GM20000 (cell line): ENCODE measurements at places on chromosomes 13 and 19.
A peak's percentile ranks its signal among the peaks of the same experiment; 100 is the strongest.

- DNase-seq = no peak
Observed at GRCh38 chr19:40778706-40779284, 748 bp downstream of the RAB4B start.

GRCh38 chr19:55376241-55376933, at the start of gene TMEM190:
Gene TMEM190, plus strand, starts transcription at chr19:55376826. Its CDS starts 28 bp downstream, at chr19:55376854.
- DNase-seq = no peak

DNA sequence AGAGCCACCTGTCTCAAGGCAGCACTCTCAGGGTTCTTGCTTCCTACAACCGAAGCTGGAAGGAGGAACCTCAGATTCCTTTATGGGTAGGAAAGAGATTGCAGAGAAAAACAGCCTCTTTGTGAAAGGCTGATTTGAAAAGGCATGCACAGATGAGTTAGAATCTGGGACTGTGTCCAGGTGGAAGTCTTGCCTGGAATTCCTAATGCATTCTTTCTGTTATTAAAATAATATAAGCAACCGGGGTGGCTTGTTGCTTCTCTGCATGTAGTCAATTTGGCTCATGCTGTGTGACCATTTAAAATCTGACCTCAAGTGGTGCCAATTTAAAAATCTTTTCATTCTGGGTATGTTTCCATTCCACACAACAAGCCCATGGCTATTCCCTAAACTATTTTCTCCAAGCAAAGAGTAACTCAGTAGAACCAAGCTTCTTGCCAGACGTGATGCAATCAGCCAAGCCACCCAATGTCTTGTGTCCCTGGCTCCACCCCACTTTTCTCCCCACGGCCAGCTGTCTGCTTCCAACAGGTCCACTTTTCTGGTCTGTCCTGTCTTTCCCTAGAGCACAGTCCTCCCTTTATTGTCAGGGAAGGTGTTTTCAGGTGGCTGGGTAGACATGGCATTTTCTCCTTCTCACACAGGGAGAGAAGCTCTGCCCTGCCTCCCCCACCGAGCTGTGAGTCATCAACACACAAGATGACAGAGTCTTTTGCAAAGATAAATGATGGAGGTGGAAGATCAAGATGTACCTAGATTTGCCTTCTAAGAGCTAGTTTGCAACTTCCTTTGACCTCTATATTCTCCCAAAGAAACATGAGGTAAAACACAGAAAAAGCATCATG, 394.3 kb downstream of the FOXO1 start:
- no peak for DNase-seq

GRCh38 chr13:60016229-60016628, 147.5 kb downstream of the DIAPH3 start:
- no peak for DNase-seq

DNA sequence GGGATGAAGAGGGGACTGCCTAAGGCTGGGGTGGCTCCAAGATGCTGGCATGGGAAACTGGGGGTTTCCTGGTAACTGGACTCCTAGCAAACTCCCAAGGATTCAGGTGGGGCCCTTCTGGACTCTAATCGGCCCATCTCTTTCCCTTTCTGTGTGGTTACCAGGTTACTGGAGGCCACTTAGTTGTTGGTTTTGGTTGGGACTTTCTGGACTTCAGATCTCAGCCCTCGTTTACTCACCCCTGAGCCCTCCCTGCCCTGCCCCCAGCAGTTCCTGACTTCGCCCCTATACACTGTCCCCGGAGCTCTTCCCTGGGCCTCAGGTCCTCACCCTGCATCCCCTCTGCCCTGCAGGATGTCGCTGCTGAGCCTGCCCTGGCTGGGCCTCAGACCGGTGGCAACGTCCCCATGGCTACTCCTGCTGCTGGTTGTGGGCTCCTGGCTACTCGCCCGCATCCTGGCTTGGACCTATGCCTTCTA, 328 bp downstream of the CYP4F12 start:
- no peak for DNase-seq

DNA sequence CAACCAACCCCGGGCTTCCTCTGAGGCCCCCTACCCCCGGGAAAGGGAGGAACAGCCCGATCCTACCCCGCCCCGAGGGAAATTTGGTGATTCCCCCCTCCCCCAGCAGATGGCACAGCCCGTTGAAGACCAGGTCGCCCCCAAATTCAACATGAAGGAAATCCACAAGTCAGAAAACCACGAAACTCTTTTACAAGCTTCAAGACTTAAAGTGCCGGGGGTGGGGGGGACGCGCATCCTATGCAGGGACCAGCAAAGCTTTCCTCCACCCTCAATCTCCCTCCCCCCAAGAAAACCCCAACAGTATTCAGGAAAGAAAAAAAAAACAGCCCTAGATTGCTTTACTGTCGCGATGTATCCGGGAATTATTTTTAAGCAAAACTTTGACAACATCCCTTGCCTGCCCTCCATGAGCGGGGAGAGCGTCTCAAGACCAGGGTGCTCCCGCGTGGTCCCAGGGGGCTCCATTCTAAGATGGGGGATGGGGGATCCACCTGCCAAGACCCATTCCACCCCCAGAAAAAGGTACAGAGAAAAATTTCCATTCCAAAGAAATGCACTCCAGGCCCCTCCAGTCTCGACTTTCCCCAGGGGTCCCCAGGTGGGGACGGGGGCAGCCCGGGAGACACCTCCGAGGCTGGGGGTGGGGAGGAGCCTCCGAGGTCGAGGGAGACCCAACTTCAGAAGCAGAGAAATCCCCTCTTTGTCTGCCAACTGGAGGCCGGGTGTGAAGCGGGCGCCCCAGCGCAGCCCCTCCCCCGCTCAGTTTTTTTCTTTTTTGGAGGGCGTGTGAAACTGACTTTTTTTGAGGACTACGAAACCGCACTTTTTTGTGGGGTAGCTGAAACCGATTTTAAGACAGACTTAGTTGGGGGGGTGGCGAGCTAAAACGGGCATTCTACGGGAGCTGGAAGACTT, 1.5 kb downstream of the TCF3 start:
- DNase-seq = peak; percentile 79

DNA sequence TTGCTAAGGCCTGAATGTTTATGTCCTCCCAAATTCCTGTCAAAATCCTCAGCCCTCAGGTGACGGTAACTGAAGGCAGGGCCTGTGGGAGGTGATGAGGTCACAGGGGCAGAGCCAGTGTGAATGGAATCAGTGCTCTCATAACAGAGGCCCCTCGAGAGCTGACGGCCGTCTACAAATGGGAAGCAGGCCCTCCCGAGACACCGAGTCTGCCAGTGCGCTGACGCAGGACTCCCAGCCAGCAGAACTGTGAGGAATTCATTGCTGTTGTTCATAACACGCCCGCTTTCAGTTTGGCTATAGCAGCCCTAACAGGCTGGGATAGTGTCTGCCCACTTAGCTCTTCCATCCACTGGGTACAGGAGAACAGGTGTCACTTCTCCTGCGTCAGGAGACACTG, 41.2 kb downstream of the CARS2 start:
- no peak for DNase-seq

GRCh38 chr13:66036024-66036614, 1194.0 kb downstream of the PCDH9 start:
- DNase-seq = no peak

DNA sequence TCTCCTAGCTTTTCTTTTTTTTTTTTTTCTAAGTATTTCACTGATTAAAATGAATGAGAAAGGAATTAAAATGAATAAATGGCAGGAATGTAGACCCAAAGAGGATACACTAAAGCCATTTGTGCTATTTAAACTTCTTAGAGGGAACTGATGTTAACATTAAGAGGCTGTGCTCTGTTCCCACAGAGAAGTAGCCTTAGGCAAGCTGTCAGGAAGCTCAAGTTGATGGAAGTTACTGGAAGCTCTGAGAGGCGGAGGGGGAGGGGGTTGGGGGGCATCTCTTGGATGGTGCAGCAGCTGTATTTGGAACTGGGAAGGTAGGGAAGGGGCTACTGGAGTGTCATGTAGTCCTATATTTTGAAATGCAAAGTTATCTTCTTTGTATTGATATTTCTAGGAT, 168.2 kb downstream of the DNAJC15 start:
- no peak for DNase-seq

- DNase-seq = peak; percentile 97
Observed at GRCh38 chr19:1133471-1133929, 29.7 kb downstream of the GPX4 start.

GRCh38 chr13:28044608-28045007, 55.8 kb downstream of the FLT3 start:
- no peak for DNase-seq

GRCh38 chr13:24632382-24633121, 47.7 kb upstream of the ATP12A start:
- no peak for DNase-seq

DNA sequence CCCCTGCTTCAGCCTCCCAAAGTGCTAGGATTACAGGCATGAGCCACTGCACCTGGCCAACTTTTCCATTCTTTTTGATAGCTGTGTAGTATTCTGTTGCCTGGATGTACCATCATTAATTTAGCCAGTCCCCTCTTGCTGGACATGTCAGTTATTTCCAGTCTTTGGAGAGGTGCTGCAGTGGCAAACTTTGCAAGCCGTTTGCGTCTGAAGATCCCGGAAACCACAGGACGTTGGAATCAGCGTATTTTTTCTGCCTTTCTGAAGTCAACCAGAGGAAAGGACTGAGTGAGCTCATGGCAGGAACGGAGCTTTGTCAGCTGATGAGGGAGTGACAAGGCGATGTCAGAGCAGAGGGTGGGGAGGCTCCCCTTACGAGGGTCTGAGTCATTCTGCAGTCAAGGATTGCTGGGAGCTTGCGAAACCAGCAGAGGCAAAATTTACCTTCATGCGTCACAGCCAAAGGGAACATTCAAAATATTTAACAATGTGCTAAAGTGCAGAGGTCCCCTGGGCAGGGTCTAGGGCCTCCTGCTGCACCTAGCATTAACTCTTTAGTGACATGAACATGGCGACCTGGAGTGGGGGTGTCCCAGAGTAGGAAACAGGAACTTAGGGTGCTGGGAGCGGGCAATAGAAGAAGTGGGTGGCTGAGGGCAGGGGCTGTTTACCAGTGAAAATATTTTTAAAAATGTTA, 5.6 kb downstream of the C5AR1 start:
- DNase-seq = no peak

- DNase-seq = no peak
Observed at GRCh38 chr19:38193445-38193844, 30.6 kb downstream of the DPF1 start.

DNA sequence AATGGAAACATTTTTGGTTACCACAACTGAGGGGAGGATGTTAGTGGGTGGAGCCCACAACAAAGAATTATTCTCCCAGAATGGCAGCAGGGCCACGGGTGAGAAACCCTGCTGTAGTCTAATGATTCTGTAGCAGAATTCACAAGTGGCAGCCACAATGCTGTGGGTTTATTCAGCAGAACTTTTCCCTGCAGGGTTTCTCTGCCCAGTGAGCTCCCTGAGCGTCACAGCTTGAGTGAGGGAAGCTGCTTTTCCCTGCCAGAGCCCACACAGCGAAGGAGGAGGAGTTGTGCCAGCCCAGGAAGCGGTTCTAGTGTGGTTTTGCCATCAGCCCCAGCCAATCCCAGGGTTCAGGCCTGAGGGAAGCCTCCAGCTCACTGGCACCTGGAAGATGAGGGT, 4.4 kb downstream of the ATP12A start:
- no peak for DNase-seq

DNA sequence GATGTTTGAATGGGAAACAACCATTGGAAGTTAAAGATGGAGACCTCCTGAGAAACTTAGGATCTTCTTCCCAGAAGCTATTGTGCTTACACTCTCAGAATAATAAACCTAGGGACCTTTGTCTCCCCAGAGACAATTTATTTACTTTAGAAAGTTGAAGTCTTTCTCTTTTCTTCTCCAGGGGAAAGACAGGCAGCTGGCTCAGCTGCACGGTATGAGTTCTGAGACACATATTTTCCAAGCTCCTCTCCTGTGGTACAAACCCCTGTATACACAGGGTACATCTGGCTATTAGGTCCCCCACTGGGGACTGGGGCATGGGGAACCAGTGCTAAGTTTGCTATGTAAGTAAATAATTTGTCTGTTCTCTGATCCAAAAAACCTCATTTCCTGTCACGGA, 67.5 kb upstream of the POSTN start:
- DNase-seq = no peak

DNA sequence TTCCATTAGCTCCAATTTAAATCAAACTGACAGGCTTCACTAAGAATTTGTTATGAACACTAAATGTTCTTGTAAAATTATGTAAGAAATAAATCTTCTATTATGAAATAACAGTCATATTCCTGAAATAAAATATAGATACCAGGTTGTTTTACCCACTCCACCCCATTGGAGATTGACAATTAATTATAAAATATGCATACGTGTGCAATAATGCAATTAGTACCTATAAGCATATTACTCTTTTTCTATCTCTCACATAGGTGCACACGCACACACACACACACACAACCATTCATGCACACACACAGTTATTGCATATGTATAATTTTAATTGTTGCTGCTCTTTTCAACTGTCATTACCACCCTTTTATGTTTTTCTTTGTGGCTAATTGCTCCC, 395.7 kb downstream of the SLITRK5 start:
- DNase-seq = no peak
